ENCODE measurements at places on chromosomes 13 and 19.

- peak; percentile 64 for DNase-seq
Measured at GRCh38 chr19:47619763-47620162, 10.8 kb downstream of the BICRA start.

DNA sequence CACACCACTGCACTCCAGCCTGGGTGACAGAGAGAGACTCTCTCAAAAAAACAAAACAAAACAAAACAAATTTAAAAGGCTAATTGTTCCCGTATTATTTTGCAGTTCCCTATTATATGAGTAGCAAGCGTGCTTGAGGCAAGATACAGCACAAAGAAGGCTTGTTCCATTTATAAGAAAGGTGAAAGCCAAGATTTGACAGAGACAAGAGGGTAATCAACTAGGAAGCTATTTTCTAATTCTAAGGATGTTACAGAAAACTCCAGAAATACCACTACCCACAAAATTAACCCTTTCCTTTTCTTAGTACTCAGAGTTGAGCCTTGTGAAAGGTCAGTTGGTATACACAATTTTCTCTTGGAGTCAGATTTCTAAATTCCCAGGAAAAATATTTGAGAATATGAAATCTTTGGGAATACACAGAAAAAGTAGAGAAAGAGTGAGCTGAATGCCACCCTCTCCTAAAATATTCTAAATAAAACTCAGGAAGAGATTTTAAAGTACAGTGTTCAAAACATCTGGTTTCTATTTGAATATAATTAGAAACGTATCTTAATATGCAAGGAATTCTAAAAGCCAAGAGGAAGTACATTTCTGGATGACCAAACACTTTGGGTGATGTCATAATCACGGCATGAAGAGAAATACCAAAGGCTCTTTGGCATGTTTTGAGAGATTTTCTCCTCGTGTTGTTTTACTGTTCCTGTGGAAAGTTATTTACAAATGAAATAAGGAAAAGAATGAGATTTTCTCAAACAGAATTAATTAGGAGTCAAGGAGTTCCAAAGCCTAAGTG is 63.0 kb upstream of the FLT1 start:
- peak; percentile 82 for DNase-seq

DNA sequence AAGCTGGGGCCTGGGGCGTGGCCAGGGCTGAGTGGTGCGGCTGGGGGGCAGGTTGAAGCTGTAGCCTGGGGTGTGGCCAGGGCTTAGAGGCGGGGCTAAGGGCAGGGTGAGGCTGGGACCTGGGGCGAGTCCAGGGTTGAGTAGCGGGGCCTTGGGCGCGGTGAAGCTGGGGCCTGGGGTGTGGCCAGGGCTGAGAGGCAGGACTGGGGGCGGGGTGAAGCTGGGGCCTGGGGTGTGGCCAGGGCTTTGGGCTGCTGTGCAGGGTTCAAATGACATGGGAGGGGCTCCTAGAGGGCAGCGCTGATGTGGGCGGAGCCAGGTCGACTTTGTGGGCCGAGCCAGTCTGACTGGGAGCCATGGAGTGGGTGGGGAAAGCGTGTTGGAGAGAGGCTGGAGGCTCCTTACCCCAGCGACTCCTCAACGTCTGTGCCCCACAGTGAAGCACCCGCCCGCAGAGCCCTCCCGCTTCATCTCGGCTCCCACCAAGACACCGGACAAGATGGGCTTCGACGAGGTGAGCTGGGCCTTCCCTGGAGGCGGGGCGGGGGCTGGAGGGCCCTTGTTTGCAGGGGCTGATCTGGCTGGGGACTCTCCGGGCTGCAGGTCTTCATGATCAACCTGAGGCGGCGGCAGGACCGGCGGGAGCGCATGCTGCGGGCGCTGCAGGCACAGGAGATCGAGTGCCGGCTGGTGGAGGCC is 21.5 kb downstream of the COLGALT1 start:
- DNase-seq, result peak; percentile 74

DNA sequence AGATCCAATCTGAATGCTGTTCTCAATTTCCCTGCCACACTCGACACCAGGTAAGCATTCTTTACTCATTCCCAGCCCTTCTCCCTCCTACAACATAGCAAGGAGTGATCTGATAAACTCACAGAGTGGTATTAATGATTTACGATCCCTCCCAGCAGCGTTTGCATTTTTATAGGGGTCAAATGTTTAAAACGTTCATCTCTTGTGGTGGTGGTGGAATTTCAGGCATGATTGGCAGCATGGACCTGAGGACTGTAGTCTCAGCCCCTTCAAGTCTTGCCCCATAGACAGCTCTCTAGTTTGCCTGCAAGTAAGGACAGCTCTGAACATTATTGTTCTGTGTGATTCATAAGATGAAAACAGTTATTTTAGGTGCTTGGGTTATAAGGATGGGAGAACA is 565.7 kb downstream of the EFNB2 start:
- peak; percentile 91 for DNase-seq

GRCh38 chr13:76854894-76855293 is 31.3 kb downstream of the KCTD12 start:
- DNase-seq, result peak; percentile 17

DNA sequence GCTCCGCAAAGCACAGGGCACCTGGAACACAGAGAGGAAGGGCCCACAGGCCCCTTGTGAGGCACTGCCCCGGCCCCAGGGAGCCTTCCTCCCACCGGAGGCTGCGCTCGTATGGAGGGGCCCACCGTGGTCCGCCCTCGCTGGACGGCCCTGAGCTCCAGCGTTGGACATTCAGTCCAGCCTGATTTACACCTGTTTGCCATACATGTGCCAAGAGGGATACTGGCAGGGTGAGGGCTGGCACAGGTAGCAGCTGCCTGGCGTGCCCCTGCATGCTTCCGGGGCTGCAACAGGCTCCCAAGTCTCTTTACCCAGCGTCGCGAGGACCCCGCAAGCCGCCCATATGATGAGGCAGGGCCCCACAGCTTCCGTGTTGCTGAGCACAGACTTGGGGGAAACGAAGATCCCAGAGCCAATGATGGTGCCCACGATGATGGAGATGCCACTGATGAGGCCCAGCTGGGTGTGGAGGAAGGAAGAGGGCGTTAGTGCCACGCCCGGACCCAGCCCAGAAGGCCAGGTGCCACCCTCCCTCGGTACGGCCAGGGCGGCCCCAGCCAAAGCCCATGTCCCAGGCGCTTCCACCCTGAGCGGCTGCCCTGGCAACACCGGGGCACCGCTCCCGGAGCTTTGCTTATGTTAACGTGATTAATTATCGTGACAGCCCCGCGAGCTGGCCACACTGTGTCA is 5.1 kb downstream of the SLC7A9 start:
- no peak for DNase-seq

DNA sequence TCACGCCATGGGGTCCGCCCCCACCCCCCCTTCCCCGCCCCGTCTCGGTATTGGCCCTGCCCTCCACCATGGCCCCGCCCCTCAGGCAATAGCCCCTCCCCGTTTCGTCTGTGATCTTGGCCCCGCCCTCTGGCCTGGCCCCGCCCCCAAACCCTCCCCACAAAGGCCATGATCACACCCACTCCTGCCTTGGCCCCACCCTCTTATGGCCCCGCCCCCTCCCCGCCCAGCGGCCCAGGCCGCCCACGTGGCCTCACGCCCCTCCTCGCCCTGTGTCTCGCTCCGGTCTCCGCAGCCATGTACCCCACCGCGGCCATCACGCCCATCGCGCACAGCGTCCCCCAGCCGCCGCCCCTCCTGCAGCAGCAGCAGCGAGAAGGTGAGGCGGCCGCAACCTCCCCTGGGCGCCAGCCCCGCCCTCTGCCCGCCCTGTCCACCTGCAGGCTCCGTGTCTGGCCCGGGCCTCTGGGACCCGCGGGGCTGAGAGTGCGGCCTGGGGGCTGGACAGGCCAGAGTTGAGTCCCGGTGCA is 61.3 kb downstream of the CELF5 start:
- DNase-seq, result no peak

GRCh38 chr19:6023085-6023682 is 45.2 kb upstream of the RANBP3 start:
- DNase-seq, result peak; percentile 35

- no peak for DNase-seq
Measured at GRCh38 chr13:111359930-111360329, 39.5 kb downstream of the TEX29 start.

DNA sequence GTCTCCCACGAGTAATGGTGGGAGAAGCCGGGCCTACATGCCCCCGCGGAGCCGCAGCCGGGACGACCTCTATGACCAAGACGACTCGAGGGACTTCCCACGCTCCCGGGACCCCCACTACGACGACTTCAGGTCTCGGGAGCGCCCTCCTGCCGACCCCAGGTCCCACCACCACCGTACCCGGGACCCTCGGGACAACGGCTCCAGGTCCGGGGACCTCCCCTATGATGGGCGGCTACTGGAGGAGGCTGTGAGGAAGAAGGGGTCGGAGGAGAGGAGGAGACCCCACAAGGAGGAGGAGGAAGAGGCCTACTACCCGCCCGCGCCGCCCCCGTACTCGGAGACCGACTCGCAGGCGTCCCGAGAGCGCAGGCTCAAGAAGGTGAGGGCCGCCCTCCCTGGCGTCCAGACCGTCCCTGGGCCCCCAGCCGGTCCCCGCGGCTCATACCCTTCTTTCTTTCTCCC is 1.4 kb upstream of the USF2 start:
- DNase-seq, result peak; percentile 18

DNA sequence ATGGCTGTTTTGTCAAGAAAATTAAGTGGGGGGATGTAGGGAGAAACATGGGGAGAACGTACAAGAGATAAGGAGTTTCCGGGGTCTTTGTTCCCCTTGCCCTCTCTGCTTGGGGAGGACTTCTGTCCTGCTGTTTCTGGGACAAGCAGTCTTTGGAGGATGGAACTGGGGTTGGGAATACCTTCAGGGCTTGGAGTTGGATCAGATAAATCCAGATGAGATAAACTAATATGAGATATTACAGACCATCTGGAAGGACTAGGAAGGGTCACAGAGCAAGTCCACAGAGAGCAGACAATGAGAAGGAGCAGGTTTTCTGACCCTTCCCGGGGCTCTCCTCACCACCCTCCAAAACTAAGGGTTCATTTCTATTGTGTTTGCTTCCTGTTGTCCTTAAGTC is 237.5 kb downstream of the TSHZ3 start:
- DNase-seq, result no peak

- no peak for DNase-seq
Measured at GRCh38 chr19:53057904-53058580, 13.5 kb downstream of the ERVV-2 start.

DNA sequence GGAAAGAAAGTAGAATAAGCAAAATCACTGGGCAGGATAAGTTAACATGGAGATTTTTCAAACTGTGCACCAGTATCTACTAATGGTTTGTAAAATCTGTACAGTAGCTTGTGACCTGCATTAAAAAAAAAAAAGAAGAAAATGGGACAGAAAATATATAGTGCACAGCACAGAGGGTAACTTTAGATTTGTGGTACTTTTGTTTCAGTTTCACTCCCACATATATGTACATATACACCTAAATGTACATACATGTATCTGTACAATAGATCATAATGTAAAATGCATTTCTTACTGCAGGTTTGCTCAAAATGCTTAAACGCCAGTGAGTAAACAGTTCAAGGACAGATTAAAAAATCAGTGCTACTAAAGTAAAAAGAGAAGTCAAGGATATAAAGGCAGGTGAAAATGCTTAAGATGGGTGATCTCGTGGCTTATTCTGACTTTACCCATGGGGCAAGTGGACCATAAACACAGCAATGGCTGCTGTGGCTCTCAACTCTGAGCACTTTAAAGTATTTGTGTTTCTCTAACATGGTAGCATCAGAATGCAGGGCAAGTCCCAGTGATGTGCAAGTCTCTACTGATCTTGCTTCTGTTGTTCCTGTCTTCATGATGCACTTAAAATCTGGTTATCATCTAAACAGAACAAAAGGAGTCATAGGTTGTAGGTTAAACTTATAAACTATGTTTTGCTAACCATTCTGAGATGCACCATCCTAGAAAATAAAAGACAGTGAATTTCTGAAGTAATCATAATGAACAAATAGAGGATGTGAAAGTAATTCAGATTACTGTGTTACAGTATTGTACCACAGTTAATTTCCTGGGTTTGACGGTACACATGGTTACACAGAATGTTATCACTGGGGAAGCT is 112.3 kb downstream of the MIPEP start:
- DNase-seq, result no peak

DNA sequence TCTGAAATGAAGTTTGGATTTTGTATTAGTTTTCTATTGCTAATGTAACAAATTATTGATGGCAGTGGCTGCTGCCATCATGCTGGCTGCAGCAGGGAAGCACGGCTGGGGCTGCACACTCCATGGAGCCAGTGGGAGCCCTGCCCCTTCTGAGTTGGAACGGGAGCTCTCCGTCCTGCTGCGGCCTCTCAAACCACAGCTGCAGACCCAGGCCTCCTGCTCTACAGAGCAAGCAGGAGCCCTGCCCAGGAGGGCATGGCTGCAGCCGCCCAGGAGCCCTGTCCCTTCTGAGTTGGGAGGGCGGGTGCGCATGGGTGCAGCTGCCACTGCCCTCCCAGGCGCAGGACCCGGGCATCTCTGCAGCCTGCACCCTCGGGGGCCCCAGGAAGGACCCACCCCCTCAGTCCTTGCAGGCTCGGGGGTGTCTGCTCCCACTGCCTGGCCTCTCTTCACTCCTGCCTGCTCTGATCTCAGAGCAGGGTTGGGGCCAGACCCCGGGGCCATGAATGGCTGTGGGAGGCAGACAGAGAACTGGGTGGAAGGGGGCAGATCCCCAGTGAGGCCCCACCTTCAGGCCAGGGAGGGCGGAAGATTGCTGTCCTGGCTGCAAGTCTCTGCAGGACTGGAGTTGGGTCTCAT is 21.0 kb upstream of the ESD start:
- no peak for DNase-seq

GRCh38 chr13:33138441-33138840 is 122.2 kb downstream of the KL start:
- DNase-seq, result no peak

DNA sequence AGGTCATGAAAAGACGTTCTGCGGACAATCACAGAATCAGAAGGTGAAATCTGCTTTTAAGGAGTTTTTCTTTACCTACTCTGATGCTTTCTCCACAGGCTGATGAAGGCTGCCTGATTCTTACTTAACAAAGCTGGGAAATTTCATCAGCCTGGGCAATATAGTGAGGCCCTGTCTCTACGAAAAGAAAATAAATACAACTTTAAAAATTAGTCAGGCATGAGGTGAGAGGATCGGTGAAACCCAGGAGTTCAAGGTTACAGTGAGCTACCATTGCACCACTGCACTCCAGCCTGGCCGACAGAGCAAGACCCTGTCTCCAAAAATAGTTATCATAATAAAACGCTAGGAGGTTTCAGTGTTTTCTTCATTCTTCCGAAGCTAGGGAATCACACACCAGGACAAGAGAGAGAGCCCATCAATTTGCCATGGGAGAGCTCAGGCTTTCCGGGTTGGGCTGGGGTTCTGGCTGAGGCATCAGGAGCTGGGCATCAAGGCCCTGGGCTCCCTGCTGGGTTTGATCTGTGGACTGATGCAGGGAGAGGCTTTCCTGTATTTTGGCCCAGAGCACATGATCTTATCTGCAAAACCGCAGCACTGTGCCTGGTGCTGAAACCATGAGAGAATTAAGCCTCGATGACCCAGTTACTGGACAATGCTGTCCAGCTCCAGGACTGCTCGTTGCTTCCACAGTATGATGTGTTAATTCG is 25.1 kb upstream of the CEBPG start:
- DNase-seq, result peak; percentile 69

DNA sequence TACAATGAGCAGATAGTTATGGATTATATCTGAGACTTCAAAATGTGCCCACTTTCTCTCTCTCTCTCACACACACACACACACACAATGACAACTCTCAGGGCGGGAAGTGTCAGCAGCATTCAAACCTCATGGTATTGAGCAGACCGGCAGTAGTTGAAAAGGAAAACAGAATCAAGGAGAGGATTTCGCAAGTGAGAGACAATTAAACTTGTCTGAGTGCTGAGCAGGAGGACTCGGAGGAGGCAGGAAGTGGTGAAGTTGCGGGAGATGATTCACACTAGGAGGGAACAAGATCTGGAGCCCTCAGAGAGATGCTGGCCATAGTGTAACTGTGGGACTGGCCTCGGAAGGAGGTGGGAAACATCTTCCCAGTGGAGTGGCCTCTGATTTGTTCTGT is 353.1 kb downstream of the EFNB2 start:
- DNase-seq, result peak; percentile 96

All from amniotic epithelial cell (primary cell).